ENCODE measurements at places on chromosomes 3 and 15.

- DNase-seq, result no peak
These were observed 60.7 kb downstream of the ADAMTS7 start for GRCh38 chr15:78750566-78750965.

- DNase-seq, result no peak
These were observed 1.6 kb downstream of the DNAJC13 start for GRCh38 chr3:132418916-132419315.

GRCh38 chr15:27039152-27039551, 68.2 kb downstream of the GABRG3 start:
- no peak for DNase-seq

DNA sequence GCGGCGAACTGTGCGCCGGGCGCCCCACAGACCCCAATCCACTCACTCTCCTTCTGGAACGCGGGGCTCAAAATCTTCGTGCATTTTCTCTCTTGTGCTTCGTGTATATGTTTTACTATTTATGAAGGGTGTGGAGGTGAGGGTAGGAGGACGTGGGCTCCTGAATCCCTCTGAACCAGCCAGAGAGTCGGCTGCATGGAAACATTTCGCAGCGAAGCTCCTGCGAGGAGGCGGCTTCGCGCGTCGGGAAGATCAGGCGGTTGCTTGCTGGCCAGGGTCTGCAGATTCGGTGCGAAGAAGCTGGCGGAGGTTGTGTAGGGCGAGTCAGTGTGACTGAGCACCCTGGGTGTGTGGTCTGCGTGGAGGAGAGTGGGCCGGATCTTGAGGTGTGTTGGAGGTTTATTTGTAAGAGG, 1.1 kb downstream of the CNTN4 start:
- DNase-seq, result no peak

DNA sequence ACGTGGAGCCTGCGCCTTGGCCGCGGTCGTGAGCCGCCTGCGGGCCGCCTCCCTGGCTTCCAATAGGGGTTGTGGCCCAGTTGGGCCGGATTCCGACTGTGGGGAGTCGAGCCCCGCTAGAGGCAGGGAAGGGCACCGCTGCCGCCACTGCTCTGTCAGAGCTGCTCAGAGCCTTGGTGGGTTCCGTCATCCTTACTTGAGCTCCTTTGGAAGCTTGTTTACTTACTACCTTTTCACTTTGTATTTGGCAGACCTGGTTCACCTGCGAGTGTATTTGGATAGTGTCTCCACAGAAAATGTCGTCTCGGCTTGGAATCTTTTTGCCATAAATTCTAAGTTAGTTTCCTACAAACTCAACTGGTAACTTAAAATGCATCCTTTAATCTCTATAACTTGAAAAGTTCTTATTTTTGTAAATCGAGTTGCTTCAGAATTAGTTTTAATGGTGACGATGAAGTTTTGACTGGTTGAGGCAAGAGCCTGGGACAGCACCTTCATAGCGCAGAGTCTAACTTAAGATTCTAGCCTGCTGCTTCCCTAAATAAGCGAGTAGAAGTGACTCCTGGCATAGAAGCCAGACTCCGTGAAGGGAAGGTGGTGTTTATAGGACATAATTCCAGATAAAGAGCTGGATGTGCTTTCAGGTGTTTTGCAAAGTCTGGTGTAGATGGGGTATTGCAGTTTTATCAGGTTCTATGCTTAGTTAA, 800 bp downstream of the DAG1 start:
- no peak for DNase-seq

DNA sequence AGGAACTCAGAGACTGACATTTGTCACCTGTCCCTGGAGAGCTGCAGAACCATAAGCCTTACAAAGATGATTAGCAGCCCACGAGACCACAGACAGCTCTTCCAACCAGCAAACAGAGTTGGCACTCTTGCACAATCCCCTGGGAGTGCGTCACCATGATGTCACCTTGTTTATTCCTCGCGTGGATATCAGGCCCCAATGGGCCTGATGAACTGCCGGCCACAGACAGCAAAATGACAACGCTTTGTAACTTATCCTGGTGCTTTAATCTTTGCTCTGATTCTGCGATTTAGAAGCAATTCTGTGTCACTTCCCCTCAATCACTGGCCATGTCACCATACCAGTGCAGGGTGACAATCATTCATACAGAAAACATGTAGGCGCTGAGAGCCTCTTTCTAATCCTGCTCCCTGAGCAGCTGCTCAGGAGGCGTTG, 89.2 kb downstream of the TAMM41 start:
- DNase-seq, result no peak

- no peak for DNase-seq
These were observed 561.4 kb downstream of the PYDC2 start for GRCh38 chr3:192022412-192022811.

DNA sequence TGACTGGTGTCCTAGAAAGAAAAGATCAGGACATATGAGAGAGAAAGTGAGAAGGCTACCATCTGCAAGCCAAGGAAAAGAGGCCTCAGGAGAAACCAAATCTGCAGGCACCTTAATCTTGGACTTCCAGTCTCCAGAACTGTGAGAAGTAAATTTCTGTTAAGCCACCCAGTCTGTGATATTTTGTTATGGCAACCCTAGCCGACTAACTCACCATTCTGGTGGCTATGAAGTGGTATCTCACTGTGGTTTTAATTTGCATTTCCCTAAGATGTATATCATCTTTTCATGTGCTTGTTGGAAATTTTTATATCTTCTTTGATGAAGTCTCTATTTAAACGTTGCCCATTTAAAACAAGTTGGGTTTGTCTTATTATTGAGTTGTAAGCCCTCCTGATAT, 40.6 kb downstream of the ILDR1 start:
- no peak for DNase-seq
